Activated CD4-positive, alpha-beta memory T cell treated with anti-CD3 and anti-CD28 coated beads, Interleukin-2, amount 10 ng/mL, durations not matched to agents 7 days and 5 days (primary cell): ENCODE measurements at places on chromosomes 12 and 14. TPM values are rescaled to one million over a fixed set of nuclear protein-coding genes. Genes with fewer than 3 reads are reported as not detected.

Gene ELK3
- 46.3 TPM for total RNA-seq

Gene KRT75
- not detected for total RNA-seq

Gene IFNG-AS1
- 0.35 TPM for total RNA-seq

Gene ARMH4
- total RNA-seq, result not detected

Gene ESR2
- total RNA-seq, result 0.18 TPM

- DNase-seq, result no peak
- H3K36me3 ChIP-seq, result peaks cover 13% of the 10 kb centered on the region
- peaks cover 21% of the 10 kb centered on the region for H3K4me1 ChIP-seq
- peak overlapping the region; percentile 67 for H3K27ac ChIP-seq
Observed at GRCh38 chr12:69275471-69275891, 36.1 kb downstream of the CPSF6 start.

- H3K27ac ChIP-seq, result no peak overlapping the region
- no peaks in the 10 kb centered on the region for H3K36me3 ChIP-seq
- peak; percentile 31 for DNase-seq
- H3K27me3 ChIP-seq, result no peaks in the 10 kb centered on the region
- H3K4me3 ChIP-seq, result no peak overlapping the region
Observed at GRCh38 chr14:62179367-62180018, 417.3 kb downstream of the SNAPC1 start.

- H3K27me3 ChIP-seq, result no peaks in the 10 kb centered on the region
- no peak overlapping the region for H3K27ac ChIP-seq
- peaks cover 2% of the 10 kb centered on the region for H3K36me3 ChIP-seq
- no peak for DNase-seq
- H3K4me3 ChIP-seq, result no peak overlapping the region
Observed at GRCh38 chr12:112354399-112354798, 27.8 kb downstream of the HECTD4 start.

GRCh38 chr14:105420974-105421674 is 1.5 kb downstream of the MTA1 start:
- no peak for DNase-seq
- H3K27me3 ChIP-seq, result peaks cover 2% of the 10 kb centered on the region
- peaks cover 6% of the 10 kb centered on the region for H3K36me3 ChIP-seq
- H3K4me1 ChIP-seq, result peaks cover 25% of the 10 kb centered on the region
- H3K27ac ChIP-seq, result peak overlapping the region; percentile 75

DNA sequence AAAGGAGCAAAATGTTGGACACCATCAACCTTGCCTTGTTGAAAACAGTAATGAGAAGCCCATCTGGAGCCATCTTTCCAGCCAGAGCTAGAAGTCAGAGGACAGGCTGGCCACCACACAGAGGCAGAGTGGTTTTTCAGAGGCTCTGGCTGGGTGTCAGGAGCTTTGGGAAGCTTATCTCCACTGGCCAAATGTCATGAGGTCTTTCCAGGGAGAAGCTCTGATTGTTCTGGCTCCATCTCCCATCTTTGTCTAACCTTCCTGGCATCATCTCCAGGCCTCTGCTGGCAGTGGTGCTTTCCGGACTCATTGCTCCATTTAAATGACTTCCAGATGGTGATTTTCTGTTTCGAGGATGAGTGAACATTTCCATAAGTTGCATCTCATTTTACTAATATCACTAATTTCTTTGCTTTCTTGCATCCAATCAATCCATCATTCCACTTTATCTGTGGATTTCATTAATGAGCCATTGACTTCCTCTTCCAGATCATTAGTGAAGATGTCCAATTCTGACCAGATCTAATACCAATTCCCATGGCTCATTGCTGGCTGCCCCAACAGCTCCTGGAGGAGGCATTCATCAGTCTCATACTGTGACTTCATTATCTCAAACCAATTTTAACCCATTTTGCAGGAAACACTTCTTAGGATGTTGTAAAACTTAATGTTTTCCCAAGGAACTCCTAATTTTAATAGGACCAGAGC is 35.3 kb upstream of the TMTC1 start:
- DNase-seq, result no peak
- no peaks in the 10 kb centered on the region for H3K4me1 ChIP-seq
- no peak overlapping the region for H3K27ac ChIP-seq
- no peaks in the 10 kb centered on the region for H3K36me3 ChIP-seq

DNA sequence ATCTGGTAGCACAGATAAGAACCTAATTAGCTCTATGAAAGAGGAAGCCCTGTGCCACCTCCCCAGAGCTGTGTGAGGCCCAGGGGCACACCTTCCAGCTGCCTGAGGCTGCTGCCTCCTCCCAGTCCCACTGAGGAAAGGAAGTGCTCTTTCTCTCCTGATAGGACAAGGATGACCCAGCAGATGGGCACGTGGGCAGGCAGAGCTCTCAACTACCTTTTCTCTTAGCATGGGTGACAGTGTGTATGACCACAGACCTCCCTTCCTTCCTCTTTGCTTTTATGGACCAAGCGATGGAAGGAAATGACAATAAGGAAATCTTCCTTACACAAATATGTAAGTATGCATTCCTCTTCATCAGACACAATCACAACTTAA is 127.6 kb upstream of the AMIGO2 start:
- H3K27ac ChIP-seq, result peak overlapping the region; percentile 89
- peaks cover 69% of the 10 kb centered on the region for H3K36me3 ChIP-seq
- peak overlapping the region; percentile 60 for H3K4me3 ChIP-seq
- peak; percentile 71 for DNase-seq

DNA sequence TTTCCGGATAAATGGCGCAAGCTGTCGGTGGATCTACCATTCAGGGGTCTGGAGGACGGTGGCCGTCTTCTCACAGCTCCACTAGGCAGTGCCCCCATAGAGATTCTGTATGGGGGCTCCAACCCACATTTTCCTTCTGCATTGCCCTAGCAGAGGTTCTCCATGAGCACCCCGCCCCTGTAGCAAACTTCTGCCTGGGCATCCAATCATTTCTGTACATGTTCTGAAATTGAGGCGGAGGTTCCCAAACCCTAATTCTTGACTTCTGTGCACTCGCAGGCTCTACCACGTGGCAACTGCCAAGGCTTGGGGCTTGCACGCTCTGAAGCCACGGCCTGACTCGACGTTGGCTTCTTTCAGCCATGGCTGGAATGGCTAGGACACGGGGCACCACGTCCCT is 5.1 kb upstream of the SERPINA10 start:
- no peak overlapping the region for H3K4me3 ChIP-seq
- H3K27ac ChIP-seq, result no peak overlapping the region
- no peaks in the 10 kb centered on the region for H3K27me3 ChIP-seq
- DNase-seq, result no peak
- no peaks in the 10 kb centered on the region for H3K36me3 ChIP-seq
- no peaks in the 10 kb centered on the region for H3K4me1 ChIP-seq
